Lung microvascular endothelial cell (primary cell): ENCODE measurements at places on chromosomes 6 and 20.

- DNase-seq, result no peak
These were observed 82.0 kb downstream of the SERAC1 start for GRCh38 chr6:158086054-158086503.

DNA sequence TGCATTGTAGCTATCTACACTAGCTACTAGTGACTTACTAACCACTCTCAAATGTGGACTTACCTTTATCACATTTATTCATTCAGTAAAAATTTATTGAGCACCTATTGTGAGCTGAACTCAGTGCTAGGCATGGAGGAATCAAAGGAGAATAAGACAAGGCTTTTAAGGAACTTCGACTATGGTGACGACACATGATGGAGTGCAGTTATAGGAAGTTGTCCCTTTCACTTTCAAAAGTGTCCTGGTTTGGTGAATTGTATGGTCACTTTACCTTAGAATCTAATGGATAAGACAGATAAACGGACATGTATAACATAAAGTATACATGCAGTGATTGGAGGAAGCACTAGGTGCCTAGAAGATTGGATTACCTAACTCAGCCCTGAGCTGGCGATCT, 4.3 kb downstream of the AKAP7 start:
- DNase-seq, result no peak

DNA sequence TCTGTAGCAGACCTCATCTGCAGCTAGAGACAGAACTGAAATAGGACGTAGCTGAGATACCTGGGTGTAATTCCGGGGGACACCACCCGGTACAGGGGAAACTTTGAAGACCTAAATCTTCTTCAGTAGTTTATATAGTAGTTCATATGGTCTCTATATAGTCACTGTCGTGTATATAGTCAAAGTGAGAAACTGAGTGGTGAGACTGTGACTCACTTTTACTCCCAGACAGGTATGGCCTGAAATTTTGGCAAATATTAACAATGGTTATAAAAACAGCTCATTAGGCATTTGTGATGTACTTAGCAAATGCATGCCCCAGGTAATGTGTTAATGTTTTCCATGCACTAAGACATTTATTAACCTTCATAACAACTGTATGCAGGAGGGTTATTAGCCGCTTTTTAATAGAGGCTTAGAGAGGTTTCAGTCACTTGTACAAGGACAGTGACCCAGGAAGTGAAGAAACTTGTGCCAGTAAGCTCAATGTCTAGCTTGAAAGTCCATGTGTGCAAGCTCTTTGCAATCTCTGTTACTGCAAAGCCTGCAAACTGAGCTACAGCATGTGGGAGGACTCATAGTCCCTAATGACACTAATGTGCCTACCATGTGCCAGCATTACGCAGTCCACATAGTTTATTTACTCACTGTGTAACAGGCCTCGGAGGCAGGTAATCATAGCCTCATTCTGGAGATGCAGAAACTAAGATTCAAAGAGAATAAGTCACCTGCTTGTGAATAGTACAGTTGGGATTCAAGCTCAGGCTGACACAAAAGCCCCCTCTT, 165.4 kb upstream of the CHD6 start:
- DNase-seq, result no peak

- DNase-seq, result no peak
These were observed 6.1 kb downstream of the MANBAL start for GRCh38 chr20:37295595-37295994.

GRCh38 chr6:57021086-57021720, 25.3 kb upstream of the KIAA1586 start:
- DNase-seq, result peak; percentile 57

DNA sequence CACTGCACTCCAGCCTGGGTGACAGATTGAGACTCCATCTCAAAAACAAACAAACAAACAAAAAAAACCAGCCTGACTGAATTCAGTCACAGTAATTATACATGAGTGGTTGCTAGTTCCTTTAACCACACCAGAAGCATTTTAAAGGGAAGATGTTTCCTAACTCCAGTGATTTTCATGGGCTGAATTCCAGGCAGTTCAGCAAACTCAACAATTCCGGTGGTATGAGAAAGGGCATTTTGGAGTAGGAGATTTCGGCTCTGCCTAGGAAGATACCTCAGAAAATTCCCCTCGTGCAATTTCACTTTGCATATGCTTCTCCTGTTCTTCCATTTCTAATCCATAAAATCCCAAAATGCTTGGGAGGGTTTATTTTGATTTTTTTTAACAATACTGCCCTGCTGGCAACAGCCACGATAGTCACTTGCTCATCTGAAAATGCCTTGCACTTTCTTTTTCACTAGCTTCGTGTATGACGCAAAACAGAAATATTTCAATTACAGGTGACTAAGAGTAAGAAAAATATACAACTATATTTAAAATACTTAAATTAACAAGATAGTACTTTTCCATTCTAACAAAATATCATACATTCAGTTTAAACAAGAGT, 48.3 kb upstream of the IPCEF1 start:
- no peak for DNase-seq

- no peak for DNase-seq
These were observed 96.4 kb downstream of the MOXD1 start for GRCh38 chr6:132304891-132305305.

GRCh38 chr20:41133709-41134361, 3.5 kb upstream of the PLCG1 start:
- DNase-seq, result no peak

GRCh38 chr6:113876695-113877094, 19.6 kb downstream of the MARCKS start:
- no peak for DNase-seq

- DNase-seq, result no peak
These were observed 293.6 kb upstream of the PRND start for GRCh38 chr20:4427940-4428586.
